ENCODE measurements at places on chromosomes 6 and 20.
A peak's percentile ranks its signal among the peaks of the same experiment; 100 is the strongest.

DNA sequence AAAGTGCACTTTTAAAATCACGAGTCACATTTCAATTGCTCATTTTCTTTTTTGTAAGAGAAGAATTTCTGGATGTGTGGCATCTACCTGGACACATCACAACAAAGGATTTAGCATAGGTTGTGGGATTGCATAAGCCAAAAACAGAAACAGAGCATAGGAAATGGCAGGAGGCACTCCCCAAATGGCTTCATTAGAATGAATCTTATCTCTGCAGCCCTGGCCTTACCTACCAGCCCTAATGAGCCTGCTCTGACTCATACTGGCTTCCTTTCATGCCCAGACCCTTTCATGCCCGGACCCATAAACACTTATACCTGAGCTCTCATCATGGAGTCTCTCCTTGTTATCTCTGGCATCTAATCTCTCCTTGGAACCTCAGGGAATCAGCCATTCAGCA is 23.9 kb upstream of the SPTLC3 start:
- peak; percentile 28 for DNase-seq

- DNase-seq, result no peak
These were observed 49.7 kb downstream of the AKAP12 start for GRCh38 chr6:151289399-151290007.

GRCh38 chr6:145313041-145313855 is 422.1 kb downstream of the EPM2A start:
- no peak for DNase-seq

- no peak for DNase-seq
These were observed 33.4 kb downstream of the CEBPB start for GRCh38 chr20:50224052-50224451.
